Left renal pelvis (tissue), 4 donors: ENCODE measurements at places on chromosomes 5 and 9.

DNA sequence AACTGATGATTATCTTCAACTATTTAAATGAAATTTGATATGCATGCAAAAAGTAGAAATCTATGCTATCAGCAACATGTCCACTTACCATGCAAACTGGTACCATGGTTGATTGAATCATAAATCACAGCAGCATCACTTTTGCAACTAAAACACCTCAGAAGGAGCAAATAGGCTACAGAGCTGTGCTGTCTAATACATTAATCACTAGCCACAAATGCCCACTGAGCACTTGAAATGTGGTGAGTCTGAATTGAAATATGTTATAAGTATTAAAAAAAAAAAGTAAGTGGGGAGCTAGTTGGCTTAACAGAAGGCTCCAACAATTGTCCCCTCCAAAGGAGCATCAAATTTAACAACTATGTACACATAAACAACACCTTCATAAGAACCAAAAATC lies 112.5 kb downstream of the FAM114A2 start:
- no peak for DNase-seq

- DNase-seq = no peak
Observed at GRCh38 chr5:67249590-67249895, 52.9 kb upstream of the CD180 start.

DNA sequence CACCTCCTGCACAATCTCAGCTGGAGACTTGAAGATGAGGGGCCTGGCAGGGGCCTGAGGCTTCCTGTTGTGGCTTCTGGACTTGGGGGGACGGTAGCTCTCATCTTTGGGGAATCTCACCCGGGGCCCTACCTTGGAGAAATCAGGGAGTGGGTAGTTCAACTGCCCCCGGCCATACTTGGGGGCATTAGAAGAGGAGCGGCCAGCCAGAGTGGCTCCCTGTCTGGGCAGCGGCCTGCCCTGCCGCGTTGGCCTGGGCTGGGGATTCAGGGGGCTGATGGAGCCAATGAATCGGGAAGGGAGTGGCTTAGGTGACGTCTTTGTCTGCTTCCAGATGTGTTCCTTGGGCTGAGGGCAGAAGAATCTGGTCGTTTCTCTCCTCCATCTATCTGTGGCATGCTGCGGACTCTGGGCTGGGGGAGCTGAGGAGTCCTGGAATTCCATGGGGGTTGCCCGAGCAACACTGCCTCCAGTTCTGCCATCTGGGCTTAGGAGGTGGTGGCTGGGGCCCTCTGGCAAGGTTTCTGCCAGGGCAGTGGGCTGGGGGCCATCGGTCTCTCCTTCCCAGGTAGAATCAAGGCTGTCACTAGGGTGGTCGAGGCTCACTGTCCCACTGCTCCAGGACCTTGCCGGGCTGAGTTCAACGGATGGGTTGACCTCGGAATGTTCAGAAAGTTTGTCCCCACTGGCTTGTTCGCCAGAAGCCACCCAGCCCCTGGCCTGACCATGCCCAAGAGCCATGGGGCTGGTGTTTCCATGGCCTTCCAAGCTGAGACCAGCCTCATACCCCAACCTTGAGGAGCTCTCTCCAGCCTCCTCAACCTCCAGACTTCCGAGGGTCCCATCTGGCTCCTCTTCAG lies 11.0 kb downstream of the AKNA start:
- DNase-seq = no peak

- DNase-seq = no peak
Observed at GRCh38 chr5:116320486-116320885, 235.7 kb downstream of the COMMD10 start.

- no peak for DNase-seq
Observed at GRCh38 chr5:54794135-54794975, 191.0 kb downstream of the ESM1 start.

DNA sequence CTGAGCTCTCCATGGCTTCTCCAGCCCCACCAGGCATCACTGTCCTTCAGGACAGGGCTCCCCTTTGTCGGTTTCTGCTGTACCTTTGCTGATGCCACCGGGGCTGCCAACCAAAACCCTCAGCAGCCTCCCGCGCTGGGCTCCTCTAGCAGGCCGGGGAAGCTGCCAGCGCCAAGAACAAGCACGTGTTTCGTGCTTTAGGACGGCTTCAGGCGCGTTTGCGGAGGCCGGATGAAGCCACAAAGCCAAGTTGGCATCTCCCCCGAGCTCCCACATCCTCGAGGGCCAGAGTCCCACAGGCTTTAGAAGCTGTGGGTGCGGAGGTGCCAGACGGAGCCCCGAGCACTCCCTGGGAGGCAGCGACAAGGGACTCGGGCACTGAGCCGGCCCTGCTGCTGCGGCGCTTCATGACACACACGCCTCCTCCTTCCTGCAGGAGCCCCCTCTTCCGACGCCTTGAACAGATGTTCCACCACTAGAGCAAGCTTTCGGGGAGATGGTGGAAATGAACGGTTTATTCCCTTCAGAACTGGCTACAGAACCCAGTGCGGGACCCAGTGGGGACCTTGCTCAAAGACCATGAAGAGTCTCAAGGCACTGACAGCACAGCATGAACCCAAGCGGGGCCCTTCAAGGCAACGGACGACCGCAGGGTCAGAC lies 36.7 kb downstream of the SARDH start:
- no peak for DNase-seq

DNA sequence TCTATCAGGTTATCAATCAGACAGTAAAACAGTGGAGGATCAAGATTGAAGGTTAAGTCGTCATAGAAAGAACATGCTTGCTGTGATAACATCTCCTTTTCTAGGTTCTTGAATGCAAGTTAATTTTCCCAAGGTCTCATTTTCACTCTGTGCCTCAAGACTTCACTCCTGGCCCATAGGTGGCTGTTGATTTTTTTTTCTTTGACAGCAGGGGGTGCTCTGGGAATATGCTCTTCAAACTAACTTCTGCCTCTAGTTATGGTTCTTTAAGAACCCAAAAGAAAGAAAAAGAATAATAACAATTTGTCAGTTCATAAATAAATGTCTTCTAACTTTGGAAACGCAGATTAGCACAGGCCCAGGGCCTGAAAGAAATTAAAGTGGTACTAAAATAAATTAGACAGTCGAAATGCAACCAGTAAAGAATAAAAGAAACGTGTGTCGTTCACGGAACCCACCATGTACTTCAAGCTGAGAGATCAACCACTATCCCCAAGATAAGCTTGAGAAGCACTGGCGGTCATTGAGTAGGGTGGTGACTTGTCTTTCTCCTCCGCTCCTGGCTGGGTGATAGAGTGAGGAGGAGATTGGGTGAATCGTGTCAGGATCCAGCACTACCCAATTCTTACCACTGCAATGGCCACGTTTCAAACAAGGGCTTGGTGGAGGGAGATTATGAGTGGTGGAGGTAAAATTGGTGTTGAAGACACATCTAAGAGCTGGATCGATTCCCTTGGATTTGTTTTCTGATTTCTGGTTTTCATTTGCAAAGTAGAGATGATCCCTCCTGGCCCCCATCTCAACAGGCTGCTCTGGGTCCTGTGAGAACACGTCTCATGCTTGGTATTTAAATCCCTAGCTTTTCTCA lies 93.4 kb upstream of the IRX4 start:
- DNase-seq = no peak

DNA sequence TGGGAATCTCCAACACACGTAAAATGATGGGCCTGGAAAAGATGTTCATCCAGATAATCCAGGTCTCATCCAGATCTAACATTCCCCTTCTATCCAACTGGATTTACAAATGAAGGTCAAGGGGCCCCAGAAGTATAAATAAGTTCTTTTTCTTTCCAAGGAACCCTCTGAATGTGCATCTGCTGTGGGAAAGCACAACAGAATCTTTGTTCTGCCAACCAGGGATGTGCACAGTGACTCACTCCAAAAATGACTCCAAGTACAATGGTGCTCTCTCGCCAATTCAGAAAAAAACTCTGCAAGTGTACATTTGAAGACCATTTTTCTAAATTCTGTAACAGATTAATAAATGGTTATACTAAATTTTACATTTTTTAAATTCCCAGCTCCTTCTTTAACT lies 12.4 kb downstream of the RAPGEF6 start:
- DNase-seq = no peak

DNA sequence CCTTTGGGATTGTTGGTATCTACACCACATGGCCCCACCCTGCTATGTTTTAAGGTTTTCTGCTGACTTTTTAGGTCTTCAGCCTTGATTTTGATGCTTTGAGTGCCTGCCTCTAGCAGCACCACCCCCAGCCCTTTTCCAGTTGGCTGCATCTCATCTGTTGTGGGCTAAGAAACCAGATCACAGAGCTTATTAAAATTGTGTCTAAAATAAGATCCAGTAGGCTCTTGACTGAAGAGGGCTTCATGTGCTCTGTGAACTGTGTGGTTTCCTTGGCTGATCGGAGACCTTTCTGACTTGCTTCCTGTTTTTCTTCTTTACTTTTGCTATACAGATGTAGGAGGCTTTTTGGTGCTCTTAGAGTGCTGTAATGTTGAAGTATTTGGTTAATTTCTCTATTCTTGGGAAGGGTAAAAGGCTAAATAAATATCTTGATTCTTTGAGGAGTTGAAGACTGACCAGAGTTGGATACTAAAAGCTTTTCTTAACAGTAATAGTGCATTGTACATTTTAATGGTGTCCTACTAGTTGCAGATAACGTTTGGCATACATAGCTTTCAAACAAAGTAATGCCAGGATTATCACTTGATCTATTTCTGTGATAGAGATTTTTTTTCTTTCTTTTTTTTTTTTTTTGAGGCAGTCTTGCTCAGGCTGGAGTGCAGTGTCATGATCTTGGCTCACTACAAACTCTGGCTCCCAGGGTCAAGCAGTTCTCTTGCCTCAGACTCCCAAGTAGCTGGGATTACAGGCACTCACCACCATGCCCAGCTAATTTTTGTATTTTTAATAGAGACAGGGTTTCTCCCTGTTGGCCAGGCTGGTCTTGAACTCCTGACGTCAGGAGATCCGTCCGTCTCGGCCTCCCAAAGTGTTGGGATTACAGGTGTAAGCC lies 4.5 kb downstream of the UBE2D2 start:
- DNase-seq = no peak

GRCh38 chr5:107056278-107056677 lies 614.5 kb downstream of the EFNA5 start:
- DNase-seq = no peak

DNA sequence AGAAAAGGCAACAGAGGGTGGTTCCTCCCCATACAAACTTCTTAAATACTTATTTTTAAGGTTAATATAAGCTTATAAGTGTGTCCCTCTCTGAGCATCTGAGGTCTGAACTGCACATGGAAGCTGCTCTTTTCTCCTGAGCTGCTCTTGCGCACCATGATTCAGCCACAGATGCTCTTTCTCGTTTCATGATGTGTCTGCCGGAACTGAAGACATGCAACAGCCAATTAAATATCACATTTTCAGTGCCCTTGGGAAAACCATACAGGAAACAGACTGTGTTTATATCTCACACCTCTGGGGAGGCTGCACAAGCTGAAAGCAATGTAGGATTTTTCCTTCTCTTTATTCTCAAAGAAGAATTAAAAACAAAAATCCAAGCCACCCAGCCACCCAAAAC lies 96.8 kb upstream of the NREP start:
- no peak for DNase-seq

GRCh38 chr5:119353686-119354366 lies 2.0 kb upstream of the TNFAIP8 start:
- DNase-seq = no peak

DNA sequence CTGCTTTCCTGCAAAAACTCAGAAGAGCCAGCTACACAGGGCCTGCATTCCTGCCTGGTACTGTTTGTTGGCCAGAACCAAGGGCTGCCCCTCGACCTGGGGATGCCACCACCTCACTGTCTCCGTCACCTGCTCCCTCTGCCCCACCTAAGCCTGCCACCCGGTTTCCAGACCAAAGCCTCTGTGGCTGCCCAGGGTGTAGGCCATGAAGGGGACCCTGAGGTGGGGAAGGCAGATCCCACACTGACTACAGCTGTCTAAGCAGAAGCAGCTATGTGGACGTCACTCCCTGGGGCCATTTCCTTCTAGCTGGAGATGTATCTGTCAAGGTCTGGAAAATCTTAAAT lies 35.8 kb downstream of the RASGEF1C start:
- DNase-seq = no peak

- DNase-seq = no peak
Observed at GRCh38 chr9:131407717-131408195, 13.9 kb downstream of the PRRC2B start.
